HT1080 (cell line): ENCODE measurements at places on chromosomes 12 and 14. TPM values are rescaled to one million over a fixed set of nuclear protein-coding genes. Genes with fewer than 3 reads are reported as not detected.

GRCh38 chr14:93969082-93969828 lies 7.1 kb downstream of the ASB2 start:
- no peak for DNase-seq

GRCh38 chr14:30375296-30375892 lies 183.6 kb upstream of the G2E3 start:
- peak; percentile 49 for DNase-seq

APOF gene
- not detected in 2 replicates for total RNA-seq

GRCh38 chr12:57803319-57803893 lies 15.1 kb downstream of the AVIL start:
- peak; percentile 55 for DNase-seq
